ENCODE measurements at places on chromosomes 4 and X.

DNA sequence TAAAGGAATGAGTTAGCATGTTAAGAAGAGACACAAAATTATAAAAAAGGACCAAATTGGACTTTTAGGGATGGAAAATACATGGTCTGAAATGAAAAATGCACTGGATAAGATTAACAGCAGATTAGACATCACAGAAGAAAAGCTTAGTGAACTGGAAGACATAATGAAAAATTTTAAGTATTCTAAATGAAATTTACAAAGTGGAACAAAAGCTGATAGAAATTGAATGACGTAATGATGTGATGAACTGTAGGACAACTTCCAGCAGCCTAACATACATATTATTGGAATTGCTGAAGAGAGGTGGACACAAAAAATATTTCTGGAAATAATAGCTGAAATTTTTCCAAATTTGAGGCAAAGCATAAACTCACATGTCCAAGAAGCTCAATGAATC is 39.6 kb upstream of the GPR173 start:
- DNase-seq = no peak

GRCh38 chr4:7634661-7635251 is 200.0 kb upstream of the PSAPL1 start:
- no peak for DNase-seq

DNA sequence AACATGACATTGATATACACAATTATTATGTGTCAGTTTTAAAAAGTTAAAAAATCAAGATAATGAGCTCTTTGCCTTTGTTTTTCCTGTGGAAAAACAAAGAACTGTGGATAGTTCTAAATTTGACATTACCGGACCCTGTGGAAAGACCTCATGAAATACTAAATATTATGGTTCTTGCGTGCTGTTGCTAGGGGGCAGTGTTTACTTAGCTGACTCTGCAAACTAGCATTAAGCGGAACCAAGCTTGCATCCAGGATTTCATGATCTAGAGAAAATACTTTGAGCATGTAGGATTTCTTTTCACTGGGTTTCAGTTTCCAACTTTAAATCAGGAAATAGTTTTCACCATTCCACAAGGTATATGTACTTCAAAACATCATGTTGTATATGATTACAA is 33.6 kb downstream of the CLCN4 start:
- peak; percentile 7 for DNase-seq

DNA sequence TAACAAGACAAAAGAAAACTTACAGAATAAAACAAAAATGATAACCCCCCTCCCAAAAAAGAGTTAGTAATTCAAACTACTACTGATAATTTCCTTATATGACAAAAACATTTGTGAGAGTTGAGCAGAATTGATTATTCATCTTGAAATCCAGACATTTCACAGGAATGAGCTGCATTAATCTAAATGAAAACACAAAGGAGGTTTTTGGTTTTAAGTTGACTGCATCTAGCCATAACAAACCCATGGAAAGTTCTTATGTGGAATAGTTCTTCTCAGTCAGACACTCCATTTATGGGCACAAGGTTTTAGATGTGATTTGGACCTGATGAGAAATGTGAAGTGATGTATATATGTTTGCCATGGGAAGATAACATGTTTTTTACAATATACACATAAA is 95.4 kb downstream of the VCX2 start:
- no peak for DNase-seq

- peak; percentile 5 for DNase-seq
Measured at GRCh38 chr4:176001151-176002006, 64.3 kb upstream of the WDR17 start.

- no peak for DNase-seq
Measured at GRCh38 chr4:176137631-176138030, 57.8 kb downstream of the SPATA4 start.

DNA sequence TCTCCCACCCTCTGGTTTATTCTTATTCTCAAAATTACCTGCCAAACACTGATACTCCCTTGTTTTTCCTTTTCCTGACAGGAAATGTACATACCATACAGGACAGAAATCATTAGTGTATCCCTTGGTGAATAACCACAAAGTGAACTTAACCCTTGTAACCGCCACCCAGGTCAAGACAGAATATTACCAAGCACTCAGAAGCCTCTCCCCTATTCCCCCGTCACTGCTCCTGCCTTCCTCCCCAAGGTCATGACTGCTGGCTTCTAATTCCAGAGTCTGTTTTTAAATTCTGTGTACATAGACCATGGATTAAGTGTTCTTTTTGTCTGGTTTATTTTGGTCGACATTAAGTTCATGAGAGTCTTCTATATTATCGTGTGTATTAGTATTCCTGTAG is 37.7 kb downstream of the HTT start:
- no peak for DNase-seq

- no peak for DNase-seq
Measured at GRCh38 chr4:23747281-23747735, 142.5 kb downstream of the PPARGC1A start.

DNA sequence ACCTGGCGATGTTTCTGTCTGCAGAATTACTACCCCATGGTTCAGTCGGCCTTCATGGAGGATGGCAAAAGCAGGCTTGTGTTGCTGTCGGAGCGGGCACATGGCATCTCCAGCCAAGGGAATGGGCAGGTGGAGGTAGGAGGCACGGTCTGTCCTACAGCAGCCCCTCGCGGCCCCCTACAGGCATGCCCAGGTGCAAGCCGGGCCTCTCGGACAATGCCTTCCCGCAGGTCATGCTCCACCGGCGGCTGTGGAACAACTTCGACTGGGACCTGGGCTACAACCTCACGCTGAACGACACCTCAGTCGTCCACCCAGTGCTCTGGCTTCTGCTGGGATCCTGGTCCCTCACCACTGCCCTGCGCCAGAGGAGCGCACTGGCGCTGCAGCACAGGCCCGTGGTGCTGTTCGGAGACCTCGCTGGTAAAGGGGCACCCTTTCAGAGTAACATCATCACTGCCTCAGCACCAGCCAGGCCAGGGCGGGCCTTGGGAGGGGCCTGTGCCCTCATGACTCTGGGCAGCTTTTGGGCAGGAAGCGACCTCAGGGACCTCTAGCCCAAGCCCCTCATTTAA is 29.5 kb upstream of the MRFAP1 start:
- DNase-seq = no peak

GRCh38 chr4:55546506-55546755 is 278 bp downstream of the CLOCK start:
- DNase-seq = no peak

GRCh38 chr4:119861731-119862130 is 204.9 kb downstream of the MAD2L1 start:
- DNase-seq = no peak

DNA sequence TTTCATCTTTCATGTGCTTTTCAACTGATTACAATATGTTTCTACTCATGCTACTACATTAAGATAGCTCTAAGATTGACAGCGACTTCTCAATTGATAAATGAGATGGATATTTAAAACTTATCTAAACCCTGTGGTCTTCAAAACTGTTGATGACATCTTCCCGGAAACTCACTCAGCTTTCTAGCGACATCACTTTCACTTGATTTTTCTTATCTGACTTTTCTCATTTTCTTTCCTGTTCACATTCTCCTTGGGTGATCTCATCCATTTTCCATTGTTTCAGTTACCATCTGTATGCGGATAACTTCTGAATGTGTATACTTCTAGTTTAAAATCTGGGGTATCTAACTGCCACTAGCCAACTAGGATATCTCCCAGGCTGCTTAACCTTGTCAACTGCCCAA is 3.1 kb downstream of the POLR2B start:
- DNase-seq = no peak

GRCh38 chr4:47744253-47744652 is 93.6 kb downstream of the CORIN start:
- DNase-seq = no peak

GRCh38 chr4:70908993-70909556 is 6.9 kb downstream of the MOB1B start:
- no peak for DNase-seq

DNA sequence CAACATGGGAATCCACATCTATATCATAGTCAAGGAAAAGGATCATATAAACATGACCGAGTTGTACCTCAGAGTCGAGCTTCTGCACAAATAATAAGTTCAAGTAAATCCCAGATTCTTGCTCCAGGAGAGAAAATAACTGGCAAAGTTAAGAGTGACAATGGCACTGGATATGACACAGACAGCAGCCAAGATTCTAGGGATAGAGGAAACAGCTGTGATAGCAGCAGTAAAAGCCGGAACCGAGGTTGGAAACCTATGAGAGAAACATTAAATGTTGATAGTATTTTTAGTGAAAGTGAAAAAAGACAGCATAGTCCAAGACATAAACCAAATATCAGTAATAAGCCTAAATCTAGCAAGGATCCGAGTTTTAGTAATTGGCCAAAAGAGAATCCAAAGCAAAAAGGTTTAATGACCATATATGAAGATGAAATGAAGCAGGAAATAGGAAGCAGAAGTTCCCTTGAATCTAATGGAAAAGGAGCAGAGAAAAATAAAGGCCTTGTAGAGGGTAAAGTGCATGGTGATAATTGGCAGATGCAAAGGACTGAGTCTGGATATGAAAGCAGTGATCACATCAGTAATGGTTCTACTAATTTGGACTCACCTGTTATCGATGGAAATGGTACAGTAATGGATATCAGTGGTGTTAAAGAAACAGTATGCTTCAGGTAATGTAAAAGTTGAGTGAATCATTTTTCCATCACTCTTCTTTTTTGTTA is 50.4 kb downstream of the FABP2 start:
- DNase-seq = no peak

All from activated CD4-positive, alpha-beta T cell treated with anti-CD3 and anti-CD28 coated beads for 36 hours (primary cell).